Prostate gland (tissue), 2 donors: ENCODE measurements at places on chromosomes 4 and X.
A peak's percentile ranks its signal among the peaks of the same experiment; 100 is the strongest.

DNA sequence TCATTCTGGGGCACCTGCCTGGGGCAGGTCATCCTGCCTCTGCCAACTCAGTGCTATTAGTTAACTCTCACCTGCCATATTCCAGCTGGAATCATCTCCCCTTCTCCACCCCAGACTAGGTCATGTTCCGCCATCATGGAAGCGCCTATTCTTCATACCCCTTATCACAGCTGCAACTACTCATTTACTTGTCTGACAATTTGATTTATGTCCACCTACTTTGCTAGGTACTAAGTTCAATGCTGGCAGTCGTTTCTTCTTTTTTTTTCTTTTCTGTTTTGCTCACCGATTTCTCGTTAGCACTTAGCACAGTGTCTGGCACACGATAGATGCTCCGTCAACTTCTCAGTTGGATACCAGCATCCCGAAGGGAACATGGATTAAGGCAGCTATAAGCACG, 1.1 kb upstream of the FMR1 start:
- H3K36me3 ChIP-seq: no peaks in the 10 kb centered on the region
- DNase-seq: no peak
- H3K4me3 ChIP-seq: no peak overlapping the region
- no peaks in the 10 kb centered on the region for H3K27me3 ChIP-seq

DNA sequence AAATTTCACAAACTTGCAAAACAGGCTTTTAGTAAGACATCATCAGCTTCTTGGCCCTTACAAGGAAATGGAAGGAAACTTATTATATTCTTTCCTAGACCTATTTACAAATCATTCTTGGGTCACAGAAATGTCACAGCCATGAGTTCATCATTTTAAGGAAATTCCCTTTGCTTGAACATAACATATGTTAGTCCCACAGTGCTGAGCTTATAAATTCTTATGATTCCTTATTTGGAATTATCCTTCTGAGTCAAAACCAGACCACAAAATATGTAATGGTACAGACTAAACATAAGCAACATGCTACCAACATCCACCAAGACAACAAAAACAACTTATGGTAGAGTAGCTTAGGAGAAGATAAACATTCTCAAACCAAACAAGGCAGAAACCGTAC, 236.9 kb upstream of the CTSO start:
- no peak for DNase-seq
- H3K27me3 ChIP-seq: no peaks in the 10 kb centered on the region
- no peaks in the 10 kb centered on the region for H3K4me1 ChIP-seq

- H3K36me3 ChIP-seq: peaks cover 3% of the 10 kb centered on the region
- H3K27ac ChIP-seq: no peak overlapping the region
- H3K27me3 ChIP-seq: no peaks in the 10 kb centered on the region
These were observed 57.2 kb downstream of the RUFY3 start for GRCh38 chr4:70778888-70779422.

- DNase-seq: peak; percentile 4
- no peaks in the 10 kb centered on the region for H3K4me1 ChIP-seq
- no peaks in the 10 kb centered on the region for H3K36me3 ChIP-seq
- H3K27me3 ChIP-seq: no peaks in the 10 kb centered on the region
- peak overlapping the region; percentile 78 for H3K27ac ChIP-seq
These were observed 654 bp upstream of the STS start for GRCh38 chrX:7146703-7147412.

DNA sequence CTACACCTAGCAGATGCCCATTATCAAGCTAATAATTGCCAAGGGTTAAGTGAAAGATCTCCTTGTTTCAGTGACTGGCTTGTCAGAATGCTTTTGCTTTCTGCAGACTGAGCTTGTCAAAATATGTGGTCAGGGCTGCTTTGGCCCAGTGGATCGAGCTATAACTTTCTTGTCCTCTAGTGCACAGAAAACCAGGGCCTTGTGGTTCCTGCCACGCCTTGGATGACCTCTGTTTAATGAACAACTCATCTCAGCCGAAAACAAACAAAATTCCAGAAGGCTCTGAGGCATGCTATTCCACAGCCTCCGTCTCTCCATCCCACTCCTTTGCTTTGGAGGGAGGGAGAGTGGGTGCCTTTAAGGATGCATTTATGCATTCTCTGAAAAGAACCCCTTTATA, 11.3 kb downstream of the EVC start:
- H3K36me3 ChIP-seq: no peaks in the 10 kb centered on the region
- no peaks in the 10 kb centered on the region for H3K27me3 ChIP-seq
- H3K4me1 ChIP-seq: no peaks in the 10 kb centered on the region
- H3K4me3 ChIP-seq: no peak overlapping the region
- DNase-seq: no peak
- H3K27ac ChIP-seq: no peak overlapping the region

- H3K27me3 ChIP-seq: no peaks in the 10 kb centered on the region
- no peak overlapping the region for H3K4me3 ChIP-seq
- H3K36me3 ChIP-seq: no peaks in the 10 kb centered on the region
- no peaks in the 10 kb centered on the region for H3K4me1 ChIP-seq
- no peak for DNase-seq
These were observed 1764.0 kb downstream of the C4orf33 start for GRCh38 chr4:130859991-130860390.

- H3K27me3 ChIP-seq: no peaks in the 10 kb centered on the region
- H3K36me3 ChIP-seq: no peaks in the 10 kb centered on the region
These were observed 430 bp downstream of the HDAC6 start for GRCh38 chrX:48802089-48802904.

- H3K27me3 ChIP-seq: no peaks in the 10 kb centered on the region
- H3K4me3 ChIP-seq: no peak overlapping the region
- no peaks in the 10 kb centered on the region for H3K4me1 ChIP-seq
- H3K27ac ChIP-seq: no peak overlapping the region
These were observed 4.0 kb downstream of the GRIA3 start for GRCh38 chrX:123188081-123188480.

DNA sequence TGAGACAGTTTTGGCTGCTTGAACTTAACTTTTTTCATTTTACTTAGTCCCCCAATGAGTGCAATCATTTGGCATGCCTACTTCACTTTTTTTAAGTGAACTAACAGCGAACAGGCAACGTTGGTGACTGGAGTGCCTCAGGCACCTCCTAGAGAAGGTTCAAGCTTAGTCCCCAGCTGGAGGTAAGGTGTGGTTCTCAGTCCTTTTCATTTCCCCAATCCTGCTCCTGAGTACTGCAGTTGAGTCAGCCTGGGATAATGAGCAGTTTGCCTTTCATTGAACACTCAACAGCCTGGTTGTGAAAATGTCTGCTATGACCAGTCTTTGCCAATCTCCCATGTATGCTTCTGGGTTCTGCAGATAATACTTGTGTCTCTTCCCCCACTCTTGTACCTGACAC, 109.5 kb downstream of the CDKL5 start:
- H3K4me1 ChIP-seq: no peaks in the 10 kb centered on the region
- no peak for DNase-seq
- H3K4me3 ChIP-seq: no peak overlapping the region
- no peaks in the 10 kb centered on the region for H3K36me3 ChIP-seq
- H3K27ac ChIP-seq: no peak overlapping the region

DNA sequence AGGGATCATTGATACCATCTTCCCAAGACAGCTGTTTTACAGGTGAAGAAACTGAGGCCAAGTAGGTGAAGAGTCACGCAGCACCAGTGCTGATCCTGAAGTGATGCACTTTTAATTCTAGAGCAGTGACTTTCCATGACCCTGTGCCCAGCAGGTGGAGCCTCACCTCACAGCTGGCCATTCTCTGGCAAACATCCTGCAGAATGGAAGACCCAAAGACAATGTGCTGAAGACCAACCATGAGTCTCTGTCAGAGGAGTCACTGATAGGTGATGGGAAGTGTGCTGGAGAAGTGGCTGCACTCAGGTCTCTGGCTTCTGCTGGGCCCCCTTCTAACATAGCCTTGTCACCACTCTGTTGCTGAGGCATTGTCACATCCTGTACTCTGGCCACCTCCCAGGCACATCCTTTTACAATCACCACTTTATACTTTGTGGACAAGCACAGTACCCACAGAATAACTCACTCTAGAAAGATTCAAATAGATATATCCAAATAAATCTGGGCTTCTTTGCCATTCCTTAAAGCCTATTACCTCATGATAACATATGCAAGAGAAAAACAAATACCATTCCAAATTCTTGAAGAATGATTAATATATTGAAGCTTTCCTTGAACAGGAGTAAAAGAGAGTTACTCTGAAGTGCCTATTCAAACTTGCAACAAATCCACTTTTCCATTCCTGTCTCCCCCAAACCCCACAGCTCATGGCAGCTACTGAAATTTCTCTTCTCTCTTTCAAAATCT, 64.1 kb upstream of the SCOC start:
- H3K27me3 ChIP-seq: no peaks in the 10 kb centered on the region
- no peak overlapping the region for H3K4me3 ChIP-seq
- no peaks in the 10 kb centered on the region for H3K36me3 ChIP-seq
- H3K27ac ChIP-seq: peak overlapping the region; percentile 58
- DNase-seq: no peak

- DNase-seq: no peak
- no peaks in the 10 kb centered on the region for H3K36me3 ChIP-seq
- no peaks in the 10 kb centered on the region for H3K27me3 ChIP-seq
- H3K4me1 ChIP-seq: no peaks in the 10 kb centered on the region
These were observed 62.4 kb downstream of the TMEM165 start for GRCh38 chr4:55458164-55458563.

DNA sequence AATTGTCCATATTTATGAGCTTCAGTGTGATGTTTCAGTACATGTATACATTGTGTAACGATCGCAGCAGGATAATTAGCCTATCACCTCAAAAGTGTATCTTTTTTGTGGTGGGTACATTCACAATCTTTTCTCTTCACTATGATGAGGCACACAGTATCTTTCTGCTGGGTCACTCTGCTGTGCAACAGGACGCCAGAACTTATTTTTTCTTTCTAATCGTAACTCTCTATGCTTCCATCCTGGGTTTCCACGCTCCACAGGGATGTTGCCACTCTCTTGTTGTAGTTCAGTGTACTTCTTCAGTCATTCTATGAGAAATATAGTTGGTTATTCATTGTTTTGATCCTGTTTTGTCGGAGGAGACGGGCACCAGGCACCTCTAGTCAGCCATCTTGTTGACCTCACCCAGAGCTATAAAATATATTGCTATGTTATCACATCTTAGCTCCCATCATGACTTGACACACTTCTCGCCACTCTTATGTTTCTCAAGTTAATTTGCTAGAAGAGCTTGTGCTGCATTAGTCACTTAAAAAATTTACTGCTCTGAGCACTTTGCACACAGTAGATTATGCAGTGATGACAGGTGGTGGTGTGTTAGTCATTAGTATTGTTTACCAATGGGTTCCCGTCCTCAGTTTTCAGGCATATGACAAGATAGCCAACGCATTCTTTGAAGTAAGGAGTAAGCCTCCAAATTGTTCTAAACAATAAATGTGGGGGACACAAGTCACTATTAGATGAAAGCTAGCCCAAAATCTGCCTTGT, 1002.7 kb upstream of the PCDH7 start:
- H3K4me3 ChIP-seq: no peak overlapping the region
- DNase-seq: no peak
- H3K36me3 ChIP-seq: no peaks in the 10 kb centered on the region
- H3K27ac ChIP-seq: no peak overlapping the region

DNA sequence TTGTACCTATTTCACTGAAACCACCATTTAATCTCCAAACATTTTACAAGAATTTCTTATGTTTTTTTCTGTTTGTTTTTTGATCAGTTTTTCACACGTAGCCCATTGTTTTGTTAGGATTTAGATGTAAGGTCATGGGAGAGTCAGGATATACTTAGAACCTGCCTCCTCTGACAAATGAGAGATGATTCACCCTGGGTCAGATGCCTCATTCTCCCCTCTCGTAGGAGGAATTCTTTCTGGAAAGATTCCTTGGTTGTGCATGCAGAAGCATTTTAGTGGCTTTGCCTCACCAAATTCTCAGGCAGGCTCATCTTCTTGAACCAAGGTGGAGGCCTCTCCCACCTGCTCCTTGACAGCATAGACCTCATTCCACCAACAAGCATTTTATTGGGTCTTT, 599.3 kb downstream of the SPRY1 start:
- no peaks in the 10 kb centered on the region for H3K36me3 ChIP-seq
- no peaks in the 10 kb centered on the region for H3K4me1 ChIP-seq
- no peaks in the 10 kb centered on the region for H3K27me3 ChIP-seq
- DNase-seq: no peak
- no peak overlapping the region for H3K27ac ChIP-seq

GRCh38 chr4:91099666-91100065, 972.5 kb downstream of the CCSER1 start:
- DNase-seq: no peak
- no peaks in the 10 kb centered on the region for H3K4me1 ChIP-seq
- no peaks in the 10 kb centered on the region for H3K27me3 ChIP-seq
- no peaks in the 10 kb centered on the region for H3K36me3 ChIP-seq
- H3K4me3 ChIP-seq: no peak overlapping the region

GRCh38 chr4:108861334-108861733, 98.5 kb upstream of the ETNPPL start:
- H3K27ac ChIP-seq: no peak overlapping the region
- H3K27me3 ChIP-seq: no peaks in the 10 kb centered on the region
- no peak overlapping the region for H3K4me3 ChIP-seq
- no peak for DNase-seq

- no peaks in the 10 kb centered on the region for H3K27me3 ChIP-seq
- no peak overlapping the region for H3K4me3 ChIP-seq
- H3K4me1 ChIP-seq: no peaks in the 10 kb centered on the region
- no peak for DNase-seq
- H3K36me3 ChIP-seq: no peaks in the 10 kb centered on the region
These were observed 70.5 kb upstream of the TSPAN5 start for GRCh38 chr4:98728871-98729270.

- H3K4me1 ChIP-seq: no peaks in the 10 kb centered on the region
- DNase-seq: no peak
These were observed 102.0 kb downstream of the AFAP1 start for GRCh38 chr4:7837597-7838135.

DNA sequence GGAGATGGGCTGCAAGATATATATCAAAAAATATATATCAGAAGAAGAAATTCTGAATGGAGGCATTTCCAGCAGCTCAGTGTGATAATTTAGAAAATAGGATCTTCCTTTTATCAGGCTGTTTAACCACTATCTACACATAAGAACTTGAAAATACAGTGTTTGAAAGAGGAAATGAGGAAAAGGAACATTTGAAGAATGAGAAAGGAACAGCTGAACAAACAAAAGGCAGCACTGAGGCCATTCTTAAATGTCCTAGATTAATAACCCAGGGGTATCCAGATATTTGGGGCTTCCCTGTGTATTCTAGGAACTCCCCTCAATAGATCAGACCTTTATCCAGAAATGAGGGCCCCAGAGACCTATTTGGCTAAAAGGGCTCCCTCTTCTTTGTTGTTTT, 4.1 kb downstream of the SLC39A8 start:
- H3K27ac ChIP-seq: no peak overlapping the region
- no peaks in the 10 kb centered on the region for H3K27me3 ChIP-seq
- no peak for DNase-seq
- H3K4me3 ChIP-seq: no peak overlapping the region

- no peak overlapping the region for H3K4me3 ChIP-seq
- no peaks in the 10 kb centered on the region for H3K4me1 ChIP-seq
- H3K36me3 ChIP-seq: no peaks in the 10 kb centered on the region
- H3K27ac ChIP-seq: no peak overlapping the region
- no peaks in the 10 kb centered on the region for H3K27me3 ChIP-seq
- DNase-seq: no peak
These were observed 37.2 kb upstream of the SCRG1 start for GRCh38 chr4:173436149-173436579.
